ENCODE measurements at places on chromosomes 5 and 9.
A peak's percentile ranks its signal among the peaks of the same experiment; 100 is the strongest.

DNA sequence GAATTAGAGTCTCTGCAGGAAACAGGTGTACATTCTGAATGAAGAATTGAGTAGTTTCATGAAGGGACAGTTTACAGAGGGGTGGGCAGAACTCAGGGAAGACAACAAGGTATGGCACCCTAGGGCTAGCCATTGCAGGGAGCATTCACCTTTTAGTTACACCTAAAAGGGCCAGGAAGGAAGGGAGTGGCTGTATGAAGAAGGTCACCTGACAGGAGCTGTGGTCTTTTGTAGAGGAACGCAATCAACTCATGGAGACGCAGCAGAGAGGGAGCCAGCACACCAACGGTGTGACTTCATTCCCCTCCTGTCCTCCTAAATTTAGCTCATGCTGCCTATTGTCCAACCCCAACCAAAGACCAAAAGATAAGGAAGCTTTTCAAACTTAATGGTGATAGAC is 12.7 kb upstream of the ZCCHC7 start:
- DNase-seq = no peak

- no peak for DNase-seq
Measured at GRCh38 chr9:128310461-128310860, 11.8 kb downstream of the TRUB2 start.

- no peak for DNase-seq
Measured at GRCh38 chr5:60497706-60498500, 202.1 kb downstream of the DEPDC1B start.

DNA sequence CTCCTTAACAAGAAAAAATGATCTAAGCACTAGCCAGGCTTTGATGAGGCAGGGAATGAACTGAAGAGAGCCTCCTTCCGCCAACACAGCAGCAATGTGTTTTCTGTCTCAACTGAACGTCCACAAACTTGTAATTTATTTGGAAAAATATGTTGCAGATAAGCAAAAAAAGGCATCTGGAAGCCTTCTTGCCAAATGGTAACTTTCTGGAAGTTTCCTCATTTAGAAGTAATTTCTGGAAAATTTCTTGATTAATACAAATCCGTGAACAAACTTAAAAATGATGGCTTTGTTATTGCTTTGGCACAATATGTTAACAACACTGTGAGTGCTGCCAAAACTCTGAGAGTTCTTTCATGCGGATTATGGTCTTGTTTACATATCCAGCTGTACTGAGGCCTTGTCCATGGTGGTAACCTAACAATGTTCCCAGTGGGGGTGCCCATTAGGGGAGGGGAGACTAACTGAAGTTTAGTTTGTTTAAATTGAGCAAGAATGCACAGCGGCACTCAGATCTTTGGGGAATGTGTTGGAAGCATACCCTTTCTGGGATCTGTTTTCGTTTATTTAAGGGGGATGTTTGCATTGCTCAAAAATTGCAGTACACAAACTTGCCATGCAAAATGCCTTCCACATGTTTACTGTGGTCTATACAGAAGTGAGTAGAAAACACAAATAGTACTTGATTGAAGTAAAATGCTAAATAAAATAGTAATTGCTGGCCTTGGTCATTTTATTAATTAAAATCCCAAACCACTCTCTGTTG is 334.7 kb downstream of the NR2F1-AS1 start:
- peak; percentile 79 for DNase-seq
